ENCODE measurements at places on chromosomes 3 and 15.

GRCh38 chr3:102577082-102577789 is 142.4 kb downstream of the ZPLD1 start:
- no peak for DNase-seq

DNA sequence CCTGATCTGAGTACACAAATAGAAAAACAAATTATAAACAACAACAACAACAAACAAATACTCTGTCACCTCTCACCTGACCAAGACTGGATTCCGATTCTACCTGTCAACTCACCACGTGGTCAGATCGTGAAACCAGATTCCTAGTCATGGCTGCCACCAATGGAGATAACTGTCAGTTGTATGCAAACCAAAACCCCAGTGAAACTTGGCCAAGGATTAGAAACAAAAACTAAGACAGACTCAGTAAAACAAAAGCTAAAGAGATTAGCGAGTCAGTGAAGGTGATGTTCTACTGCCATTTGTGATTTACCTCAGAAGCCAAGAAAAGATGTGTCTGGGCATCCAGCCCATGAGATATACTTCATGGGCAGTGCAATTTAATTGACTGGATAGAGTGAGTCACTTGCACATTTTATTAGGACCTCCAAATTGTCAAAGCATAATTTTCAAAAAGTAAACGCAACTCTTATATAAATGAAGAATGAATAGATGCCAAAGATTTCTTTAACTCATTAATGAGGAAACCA is 31.1 kb downstream of the PHLDB2 start:
- no peak for DNase-seq

DNA sequence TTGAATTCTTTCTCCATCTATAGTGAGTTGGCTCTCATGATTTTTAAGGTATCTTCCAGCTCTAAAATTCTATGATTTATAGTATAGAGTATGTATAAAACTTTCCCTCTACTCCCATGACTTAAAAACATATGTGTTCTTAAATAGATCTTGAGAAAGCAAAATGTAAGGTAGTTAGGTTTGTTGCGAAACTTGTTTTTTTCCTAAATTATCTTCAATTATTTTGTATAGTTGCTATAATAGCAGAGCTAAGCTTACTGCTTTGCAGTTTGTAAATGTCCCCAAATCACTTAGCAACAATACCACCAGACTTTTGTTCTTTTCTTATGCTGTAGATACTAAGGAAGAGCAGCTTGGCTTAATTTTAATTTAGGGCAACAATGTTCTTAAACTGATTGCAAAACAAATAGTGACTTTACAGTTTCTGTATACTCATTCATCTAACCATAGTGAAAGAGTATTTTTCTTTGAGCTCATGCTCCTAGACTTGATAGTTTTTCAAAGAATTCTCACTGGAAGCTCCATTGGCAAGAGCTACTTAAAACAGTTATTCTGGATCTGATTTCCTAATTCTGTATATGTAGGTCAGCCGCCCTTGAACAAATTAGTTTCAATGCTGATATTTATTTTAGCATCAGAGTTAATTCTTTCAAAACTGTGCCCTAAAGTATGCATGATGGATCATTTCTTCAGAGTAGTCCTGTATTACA is 61.2 kb downstream of the LYSMD4 start:
- DNase-seq: no peak

GRCh38 chr3:54965746-54966145 is 37.9 kb upstream of the LRTM1 start:
- DNase-seq: no peak

- DNase-seq: peak; percentile 62
These were observed 162.4 kb upstream of the CFAP20DC start for GRCh38 chr3:59212128-59212779.

DNA sequence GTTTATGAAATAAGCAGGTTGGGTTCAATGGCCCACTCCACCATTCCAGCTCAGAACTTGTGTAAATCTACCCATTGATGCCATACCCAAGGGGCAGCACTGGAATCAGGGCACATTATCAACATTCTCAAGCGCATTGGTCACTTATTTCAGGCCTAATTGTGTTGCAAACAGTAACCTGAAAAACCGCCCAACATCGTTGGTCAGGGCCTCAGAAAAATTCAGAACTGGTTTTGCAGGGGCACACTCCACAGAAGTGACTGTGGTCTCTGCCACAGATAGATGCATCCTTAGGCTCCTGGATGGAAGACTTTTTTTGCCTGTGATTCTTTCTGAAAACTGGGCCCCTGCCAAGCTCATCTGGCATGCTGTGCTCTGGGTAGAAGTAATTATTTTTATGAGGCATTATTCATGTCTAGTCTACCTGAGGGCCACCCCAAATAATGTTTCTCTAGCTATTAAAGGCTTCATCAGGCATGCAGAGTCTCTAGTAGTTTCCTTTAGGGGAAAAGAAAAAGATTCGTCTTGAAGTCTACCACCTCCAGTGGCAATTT is 21.7 kb upstream of the LRTM1 start:
- DNase-seq: no peak

DNA sequence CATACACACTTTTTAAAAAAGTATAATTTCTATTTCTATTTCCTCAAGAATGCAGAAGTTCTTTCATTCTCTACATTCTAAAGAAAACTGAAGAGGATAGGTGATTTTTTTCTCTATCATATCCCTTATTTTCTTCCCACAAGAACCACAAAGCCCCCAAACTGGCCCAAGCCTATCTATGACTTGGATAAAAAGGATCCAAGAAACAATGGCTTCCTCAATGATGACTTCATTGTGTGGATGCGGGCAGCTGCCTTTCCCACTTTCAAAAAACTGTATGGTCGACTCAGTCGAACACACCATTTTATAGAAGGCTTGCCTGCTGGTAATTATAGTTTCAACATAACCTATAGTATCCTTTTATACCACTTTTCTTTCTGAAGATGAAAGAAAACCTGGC is 52.9 kb upstream of the TBC1D23 start:
- no peak for DNase-seq

DNA sequence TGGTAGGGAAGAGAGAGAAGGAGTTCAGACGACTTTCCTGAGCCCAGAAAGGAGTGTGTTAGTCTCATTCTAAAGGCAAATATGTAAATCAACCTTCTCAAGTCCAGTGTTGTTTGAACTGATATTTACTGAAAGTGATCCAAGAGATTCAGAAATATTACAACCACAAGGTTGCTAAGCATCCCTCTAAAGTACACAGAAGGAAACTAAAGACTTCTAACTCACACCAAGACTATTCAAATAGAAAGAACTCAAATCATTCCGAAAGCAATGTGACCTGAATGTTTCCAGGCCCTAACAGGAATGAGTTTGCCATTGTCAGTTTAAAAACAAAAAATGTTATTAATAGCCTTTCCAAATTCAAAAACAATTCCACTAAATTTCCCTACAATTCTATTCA is 56.9 kb upstream of the VGLL3 start:
- DNase-seq: no peak

DNA sequence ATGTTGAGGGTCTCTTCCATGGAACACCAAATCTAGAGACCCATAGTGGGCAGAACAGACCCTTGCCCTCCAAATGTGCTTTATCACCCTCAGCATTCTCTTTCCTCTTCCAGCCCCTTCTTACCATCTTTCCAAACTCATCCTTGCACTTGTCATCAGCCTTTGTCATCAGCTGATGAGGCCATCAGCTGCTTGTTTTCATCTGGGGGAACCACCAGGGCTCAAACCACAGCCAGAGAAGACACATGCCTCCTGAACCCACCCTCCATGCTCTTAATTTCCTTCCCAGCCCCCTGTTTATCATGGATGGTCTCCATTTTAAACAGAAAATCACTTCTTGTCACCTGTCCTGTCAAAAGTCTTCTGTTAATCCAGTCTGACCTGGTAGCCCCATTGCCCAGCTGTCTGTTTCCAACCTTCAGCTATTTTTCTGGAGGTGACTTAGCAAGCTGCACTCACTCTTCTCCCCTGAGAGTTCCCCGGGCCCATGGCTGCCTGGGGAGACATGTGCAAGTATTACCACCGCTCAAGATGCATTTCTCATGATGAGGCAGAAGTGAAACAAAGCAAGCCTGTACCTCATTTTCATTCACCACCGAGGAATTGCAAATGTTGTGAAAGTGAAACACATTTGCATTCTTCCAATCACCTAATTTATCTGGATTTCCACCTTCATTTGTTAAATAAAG is 14.7 kb upstream of the SYNM start:
- DNase-seq: no peak

GRCh38 chr3:195777975-195778374 is 33.8 kb downstream of the MUC4 start:
- no peak for DNase-seq
